ENCODE measurements at places on chromosomes 12 and 14.

DNA sequence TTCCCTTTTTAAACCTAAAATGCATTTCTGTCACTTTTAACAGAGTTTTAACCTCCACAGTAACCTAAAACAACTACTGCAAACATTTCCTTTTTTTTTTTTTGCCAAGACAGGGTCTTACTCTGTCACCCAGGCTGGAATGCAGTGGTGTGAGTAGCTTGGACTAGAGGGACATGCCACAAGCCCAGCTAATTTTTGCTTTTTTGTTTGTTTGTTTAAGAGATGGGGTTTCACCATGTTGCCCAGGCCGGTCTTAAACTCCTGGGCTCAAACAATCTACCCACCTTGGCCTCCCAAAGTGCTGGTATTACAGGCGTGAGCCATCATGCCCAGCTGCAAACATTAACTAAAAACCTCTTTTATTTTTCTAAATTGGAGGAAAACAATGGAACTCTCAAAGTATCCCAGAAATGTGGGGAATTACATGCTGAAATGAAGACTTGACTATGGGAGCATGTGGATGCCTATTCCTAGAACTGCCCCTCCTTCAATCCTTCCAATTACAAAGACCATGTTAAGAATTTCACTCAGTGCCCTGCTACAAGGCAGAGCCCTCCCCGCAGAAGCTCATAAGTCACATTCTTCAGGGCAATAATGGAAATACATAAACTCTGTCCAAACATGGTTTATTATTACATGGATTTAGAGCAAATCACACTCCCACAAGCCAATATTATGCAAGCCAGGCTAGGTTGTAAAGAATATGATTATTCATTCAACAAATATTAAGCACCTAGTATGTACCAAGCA is 66.9 kb downstream of the C12orf56 start:
- peak; percentile 10 for DNase-seq

GRCh38 chr12:116276652-116277466 is 634 bp downstream of the MED13L start:
- DNase-seq, result peak; percentile 74

- no peak for DNase-seq
Measured at GRCh38 chr12:40117818-40118217, 11.9 kb upstream of the SLC2A13 start.

DNA sequence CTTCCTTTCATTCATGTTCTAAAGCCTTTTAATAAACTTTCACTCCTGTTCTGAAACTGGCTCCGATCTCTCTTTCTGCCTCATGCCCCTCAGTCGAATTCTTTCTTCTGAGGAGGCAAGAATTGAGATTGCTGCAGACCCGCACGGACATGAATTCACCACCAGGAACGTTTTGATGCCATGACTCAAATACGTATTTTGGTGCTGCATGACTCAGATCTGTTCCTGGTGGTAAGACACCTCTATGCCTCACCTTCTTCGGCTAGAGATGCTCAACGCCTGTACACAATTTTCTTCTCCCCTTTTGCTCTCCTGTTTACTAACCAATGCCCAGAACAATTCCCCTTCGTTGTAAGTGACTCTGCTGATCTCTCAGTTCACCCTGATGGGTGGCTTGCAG is 52.0 kb upstream of the RIMBP2 start:
- DNase-seq, result no peak
